ENCODE measurements at places on chromosomes 6 and 20. TPM values are rescaled to one million over a fixed set of nuclear protein-coding genes. Genes with fewer than 3 reads are reported as not detected.

DNA sequence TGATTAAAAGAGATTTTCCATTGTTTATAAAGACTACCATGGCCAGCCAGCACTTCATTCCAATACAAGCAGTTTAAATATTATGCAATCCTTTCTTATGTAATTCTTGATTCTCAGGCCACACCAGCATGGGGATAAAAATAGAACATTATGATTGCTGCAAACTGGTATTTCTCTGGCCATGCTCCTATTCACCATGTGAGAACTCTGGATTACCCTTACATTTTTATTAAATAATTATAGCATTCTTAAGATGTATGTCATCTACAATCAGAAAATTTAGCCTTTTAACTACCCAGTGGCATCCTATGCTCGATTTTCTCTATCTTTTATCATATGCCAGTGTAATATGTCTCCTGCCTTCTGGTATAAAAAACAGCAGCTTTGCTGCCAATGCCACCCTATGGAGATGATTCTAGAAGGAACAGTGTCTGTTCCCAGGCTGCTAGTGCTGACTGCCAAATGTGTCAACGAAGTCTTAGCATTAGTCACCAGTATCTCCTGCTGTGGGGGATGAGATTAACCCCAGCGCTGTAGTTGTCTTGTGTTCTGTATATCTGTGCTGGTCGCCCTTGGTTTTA, 501.4 kb downstream of the BCKDHB start:
- H3K27me3 ChIP-seq, result peaks cover 3% of the 10 kb centered on the region
- DNase-seq, result no peak
- no peak overlapping the region for H3K4me3 ChIP-seq
- no peaks in the 10 kb centered on the region for H3K4me1 ChIP-seq
- no peak overlapping the region for H3K27ac ChIP-seq

DNA sequence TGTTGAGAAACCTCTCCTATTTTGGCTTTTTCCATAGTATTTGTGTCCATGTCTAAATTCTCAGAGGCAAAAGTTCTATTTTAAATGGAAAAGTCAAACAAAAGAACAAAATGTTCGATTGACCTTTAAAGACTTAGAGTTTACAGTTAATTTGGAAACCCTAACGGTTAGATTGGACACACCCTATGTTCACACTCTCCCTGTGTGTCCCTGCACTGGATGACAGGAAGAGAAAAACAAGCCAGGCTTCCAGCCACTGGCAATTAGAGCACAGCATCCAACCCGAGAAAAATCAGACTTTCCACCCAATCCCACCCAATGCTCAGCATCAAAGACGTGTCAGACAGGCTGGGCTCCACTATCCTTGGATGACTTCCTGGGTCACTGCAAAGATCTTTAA, 241.3 kb downstream of the TBXT start:
- no peak overlapping the region for H3K4me3 ChIP-seq
- H3K36me3 ChIP-seq, result no peaks in the 10 kb centered on the region
- H3K4me1 ChIP-seq, result no peaks in the 10 kb centered on the region

DNA sequence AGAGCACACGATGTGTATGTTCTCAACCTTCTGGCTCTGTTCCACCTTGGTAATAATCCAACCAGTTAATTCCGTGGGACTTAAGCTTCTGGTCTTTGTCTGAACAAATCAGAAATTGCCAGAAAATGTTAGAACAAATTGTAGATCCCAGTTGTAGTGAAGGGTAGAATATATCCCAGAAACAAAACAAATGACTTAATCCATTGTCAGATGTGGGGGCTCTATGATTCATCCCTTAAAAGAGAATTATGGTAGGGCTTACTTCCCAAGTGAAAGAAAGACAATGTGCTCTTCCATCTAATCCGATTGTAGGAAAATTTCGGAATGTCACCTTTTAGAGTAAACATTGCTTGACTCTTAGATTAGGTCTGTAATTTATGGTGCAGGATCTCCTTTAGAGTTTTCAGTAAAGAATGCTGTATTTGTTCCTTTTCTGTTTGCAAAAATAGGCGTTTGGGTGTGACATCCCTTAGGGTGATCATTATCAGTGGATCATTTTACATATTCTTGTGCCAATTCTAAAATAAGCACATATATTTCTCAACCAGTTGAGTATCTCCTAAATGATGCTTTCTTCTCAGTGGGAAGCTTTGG, 234.5 kb upstream of the ZNF217 start:
- no peaks in the 10 kb centered on the region for H3K27me3 ChIP-seq
- DNase-seq, result no peak
- H3K4me1 ChIP-seq, result peaks cover 7% of the 10 kb centered on the region
- H3K36me3 ChIP-seq, result no peaks in the 10 kb centered on the region
- no peak overlapping the region for H3K4me3 ChIP-seq
- no peak overlapping the region for H3K27ac ChIP-seq

- DNase-seq, result no peak
- H3K27ac ChIP-seq, result no peak overlapping the region
- H3K36me3 ChIP-seq, result no peaks in the 10 kb centered on the region
- H3K4me3 ChIP-seq, result no peak overlapping the region
Measured at GRCh38 chr6:130740308-130740707, 86.9 kb upstream of the SMLR1 start.

- H3K27ac ChIP-seq, result no peak overlapping the region
- peaks cover 55% of the 10 kb centered on the region for H3K4me1 ChIP-seq
- no peak overlapping the region for H3K4me3 ChIP-seq
- DNase-seq, result no peak
- H3K27me3 ChIP-seq, result no peaks in the 10 kb centered on the region
- H3K36me3 ChIP-seq, result peaks cover 77% of the 10 kb centered on the region
Measured at GRCh38 chr20:48708116-48708515, 119.7 kb downstream of the PREX1 start.

GRCh38 chr6:104956731-104957294, at the start of gene LIN28B:
TSS of gene LIN28B (plus strand) at chr6:104957107. CDS start at chr6:104957251, 144 bp downstream.
- H3K4me1 ChIP-seq, result no peaks in the 10 kb centered on the region
- H3K27ac ChIP-seq, result no peak within 1 kb of the TSS
- no peaks in the 10 kb centered on the region for H3K36me3 ChIP-seq
- no peak for DNase-seq

DNA sequence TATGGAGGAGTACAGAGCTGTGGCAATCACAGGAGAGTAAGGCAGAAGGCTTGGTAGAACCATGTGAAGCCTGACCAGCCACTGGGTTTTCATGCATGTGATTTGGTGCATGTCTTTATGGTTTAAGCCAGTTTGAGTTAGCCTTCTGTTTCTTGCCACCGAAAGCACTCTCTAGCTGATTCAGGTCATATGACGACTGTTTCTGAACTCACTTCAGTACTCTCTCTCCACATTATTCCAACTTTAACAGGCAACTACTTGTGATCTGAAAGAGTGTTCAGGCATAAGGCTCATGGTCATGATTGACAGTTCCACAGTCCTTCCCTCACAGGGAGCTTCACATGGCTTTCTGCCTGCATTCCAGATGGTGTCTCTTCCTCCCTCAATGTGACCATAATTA, 63.3 kb upstream of the TAB2 start:
- peaks cover 4% of the 10 kb centered on the region for H3K4me1 ChIP-seq
- no peak overlapping the region for H3K27ac ChIP-seq
- no peaks in the 10 kb centered on the region for H3K27me3 ChIP-seq
- H3K4me3 ChIP-seq, result no peak overlapping the region

Gene ADGB
- not detected for total RNA-seq

DNA sequence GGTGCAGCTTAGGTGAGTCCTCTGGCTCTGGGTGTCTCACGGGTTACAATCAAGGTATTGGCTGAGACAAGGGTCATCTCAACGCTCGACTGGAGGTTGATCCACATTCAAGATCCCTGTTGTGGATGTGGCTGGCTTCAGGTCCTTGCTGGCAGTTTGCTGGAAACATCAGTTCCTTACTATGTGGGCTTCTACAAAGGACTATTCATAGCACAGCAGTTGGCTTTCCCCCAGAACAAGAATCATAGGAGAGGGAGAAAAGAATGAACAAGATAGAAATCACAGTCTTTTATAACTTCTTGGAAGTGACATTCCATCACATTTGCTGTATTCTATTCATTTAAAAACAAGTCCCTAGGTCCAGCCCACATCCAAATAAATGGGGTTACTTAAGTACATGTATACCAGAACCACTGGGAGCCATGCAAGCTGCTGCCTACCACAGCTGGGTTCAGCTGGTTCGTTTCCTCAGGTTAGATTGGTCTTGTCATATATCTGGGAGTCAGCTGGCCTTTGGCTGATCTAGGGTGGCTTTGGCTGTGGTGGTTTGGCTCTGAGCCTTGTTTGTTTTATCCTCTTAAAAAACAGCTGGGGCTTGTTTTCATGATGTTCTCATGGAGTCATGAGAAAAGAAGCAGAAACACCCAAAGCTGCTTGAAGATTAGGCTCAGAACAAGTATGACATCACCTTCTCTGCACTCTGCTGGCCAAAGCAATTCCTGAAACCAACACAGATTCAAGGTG, 433.2 kb upstream of the SPTLC3 start:
- no peak for DNase-seq
- H3K27me3 ChIP-seq, result no peaks in the 10 kb centered on the region
- H3K36me3 ChIP-seq, result no peaks in the 10 kb centered on the region

Gene OLIG3
- total RNA-seq, result not detected

- H3K4me3 ChIP-seq, result no peak overlapping the region
- H3K36me3 ChIP-seq, result peaks cover 19% of the 10 kb centered on the region
- peaks cover 72% of the 10 kb centered on the region for H3K4me1 ChIP-seq
- no peak for DNase-seq
Measured at GRCh38 chr20:2108987-2109386, 7.4 kb downstream of the STK35 start.

Gene GNMT
- total RNA-seq, result 2.1 TPM

Gene GGTLC1
- total RNA-seq, result not detected

DNA sequence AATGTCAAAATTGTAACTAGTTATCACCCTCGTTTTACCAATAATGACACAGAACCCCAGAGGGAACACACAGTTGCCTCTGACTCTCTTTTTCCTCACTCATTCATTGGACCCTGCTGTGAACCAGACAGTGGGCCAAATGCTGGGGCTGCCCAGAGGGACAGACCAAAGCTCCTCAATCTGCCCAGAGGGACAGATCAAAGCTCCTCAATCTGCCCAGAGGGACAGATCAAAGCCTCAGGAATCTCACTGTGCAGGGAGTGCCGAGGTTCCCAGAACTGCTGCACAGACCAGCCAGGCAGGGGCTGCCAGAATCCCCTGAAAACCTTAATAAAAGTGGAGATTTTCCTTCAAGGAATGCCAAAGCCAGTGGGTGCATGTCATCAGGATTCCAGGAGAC, 179.1 kb downstream of the SOD2 start:
- H3K27ac ChIP-seq, result no peak overlapping the region
- no peaks in the 10 kb centered on the region for H3K4me1 ChIP-seq
- no peak for DNase-seq
- no peaks in the 10 kb centered on the region for H3K36me3 ChIP-seq

GRCh38 chr6:140773276-140773675, 1359.4 kb upstream of the GJE1 start:
- H3K27ac ChIP-seq, result no peak overlapping the region
- H3K36me3 ChIP-seq, result no peaks in the 10 kb centered on the region
- no peak overlapping the region for H3K4me3 ChIP-seq
- H3K4me1 ChIP-seq, result no peaks in the 10 kb centered on the region

- no peaks in the 10 kb centered on the region for H3K4me1 ChIP-seq
- H3K36me3 ChIP-seq, result no peaks in the 10 kb centered on the region
- no peak overlapping the region for H3K27ac ChIP-seq
- no peaks in the 10 kb centered on the region for H3K27me3 ChIP-seq
Measured at GRCh38 chr6:117449549-117450439, 24.1 kb upstream of the ROS1 start.

All from CD4-positive, alpha-beta T cell (primary cell).